NCI-H526 (cell line): ENCODE measurements at places on chromosomes 16 and 17.

DNA sequence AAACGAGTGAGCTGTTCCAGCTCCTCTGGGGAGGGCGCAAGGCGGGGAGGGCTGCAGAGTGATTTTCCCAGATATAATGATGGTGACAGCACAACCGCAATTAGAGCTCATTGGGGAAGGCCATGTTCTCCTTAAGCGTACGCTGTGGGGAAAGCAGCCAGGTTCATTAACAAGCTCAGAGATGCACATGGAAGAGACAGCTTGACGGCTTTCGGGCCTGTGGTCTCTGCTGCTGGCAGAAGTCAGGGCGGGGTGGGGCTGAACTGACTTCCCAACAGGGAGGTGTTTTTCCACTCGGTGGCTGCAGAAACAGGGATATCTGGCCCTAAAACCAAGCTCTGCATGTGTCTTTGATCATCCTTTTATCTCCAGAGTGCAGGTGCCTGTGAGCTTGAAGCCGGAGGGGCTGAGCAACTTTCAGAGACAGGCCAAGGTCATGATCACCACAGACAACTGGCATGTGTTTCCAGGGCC, 24.0 kb upstream of the CACNG1 start:
- no peak for DNase-seq

DNA sequence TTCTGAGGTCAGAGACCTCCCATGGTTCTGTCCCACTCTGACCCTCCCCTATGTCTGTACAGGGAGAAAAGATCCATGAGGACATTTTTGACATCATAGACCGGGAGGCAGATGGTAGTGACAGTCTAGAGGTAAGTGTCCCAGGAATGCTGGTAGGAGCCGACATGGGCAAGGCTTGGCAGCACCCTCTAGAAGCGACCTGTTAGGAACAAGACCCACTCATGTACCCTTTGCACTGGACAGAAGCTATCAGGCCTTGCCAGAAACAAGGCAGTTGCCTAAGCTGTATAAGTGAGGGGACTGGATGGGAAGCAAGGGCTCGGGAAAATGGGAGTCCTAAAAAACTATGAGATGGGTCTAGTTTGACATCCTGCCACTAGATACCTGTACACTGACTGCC, 2.5 kb downstream of the TUBG1 start:
- no peak for DNase-seq

- no peak for DNase-seq
These were observed 48.0 kb downstream of the RBFOX3 start for GRCh38 chr17:79562931-79563210.

DNA sequence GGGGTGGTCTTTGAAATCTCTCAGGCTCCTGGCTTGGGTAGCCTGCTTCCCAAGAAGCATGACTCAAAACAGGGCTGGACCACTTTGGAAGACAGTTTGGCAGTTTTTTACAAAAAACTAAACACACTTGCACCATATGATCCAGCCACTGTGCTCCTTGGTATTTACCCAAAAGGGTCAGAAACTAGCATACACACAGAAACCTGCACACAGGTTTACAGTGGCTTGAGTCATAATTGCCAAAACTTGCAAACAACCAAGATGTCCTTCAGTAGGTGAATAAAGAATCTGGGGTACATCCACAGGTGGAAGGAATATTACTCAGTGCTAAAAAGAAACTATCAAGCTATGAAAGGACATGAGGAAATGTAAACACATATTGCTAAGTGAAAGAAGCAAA, 323.2 kb upstream of the CDH5 start:
- DNase-seq: no peak

- no peak for DNase-seq
These were observed 33.5 kb upstream of the NGFR start for GRCh38 chr17:49461580-49461979.

GRCh38 chr17:15411384-15412198, 55.8 kb downstream of the CDRT4 start:
- DNase-seq: no peak

DNA sequence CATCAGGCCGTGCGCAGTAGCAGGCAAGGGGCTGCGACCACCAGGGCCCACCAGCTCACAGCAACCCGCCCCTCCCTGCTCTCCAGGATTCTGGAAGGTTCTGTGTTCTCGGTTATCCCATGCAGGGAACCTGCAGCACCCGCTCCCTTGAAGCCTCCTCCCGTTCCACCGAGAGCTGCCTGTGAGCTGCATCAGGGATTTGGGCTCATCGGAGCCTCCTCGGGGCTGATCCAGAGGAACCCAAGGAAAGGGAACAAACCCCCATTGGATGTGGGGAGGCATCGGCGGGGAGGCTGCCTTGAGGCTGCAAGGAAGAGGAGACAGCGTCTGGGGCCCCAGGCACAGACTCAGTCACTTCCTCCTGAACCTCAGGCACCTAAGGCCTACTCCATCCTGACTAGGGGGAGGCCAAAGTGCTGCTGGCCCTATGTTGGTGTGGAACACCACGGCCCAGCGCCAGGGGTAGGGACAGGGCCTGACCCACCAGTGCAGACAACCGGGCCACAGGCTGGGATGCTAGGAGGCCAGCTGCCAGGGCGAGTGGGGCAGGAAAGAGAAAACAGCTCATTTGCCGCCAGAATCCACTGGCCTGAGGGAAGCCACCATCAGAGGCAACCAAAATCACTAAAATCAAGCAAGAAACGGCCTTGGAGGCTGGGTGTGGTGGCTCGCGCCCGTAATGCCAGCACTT, 14.4 kb upstream of the LGALS3BP start:
- DNase-seq: no peak

DNA sequence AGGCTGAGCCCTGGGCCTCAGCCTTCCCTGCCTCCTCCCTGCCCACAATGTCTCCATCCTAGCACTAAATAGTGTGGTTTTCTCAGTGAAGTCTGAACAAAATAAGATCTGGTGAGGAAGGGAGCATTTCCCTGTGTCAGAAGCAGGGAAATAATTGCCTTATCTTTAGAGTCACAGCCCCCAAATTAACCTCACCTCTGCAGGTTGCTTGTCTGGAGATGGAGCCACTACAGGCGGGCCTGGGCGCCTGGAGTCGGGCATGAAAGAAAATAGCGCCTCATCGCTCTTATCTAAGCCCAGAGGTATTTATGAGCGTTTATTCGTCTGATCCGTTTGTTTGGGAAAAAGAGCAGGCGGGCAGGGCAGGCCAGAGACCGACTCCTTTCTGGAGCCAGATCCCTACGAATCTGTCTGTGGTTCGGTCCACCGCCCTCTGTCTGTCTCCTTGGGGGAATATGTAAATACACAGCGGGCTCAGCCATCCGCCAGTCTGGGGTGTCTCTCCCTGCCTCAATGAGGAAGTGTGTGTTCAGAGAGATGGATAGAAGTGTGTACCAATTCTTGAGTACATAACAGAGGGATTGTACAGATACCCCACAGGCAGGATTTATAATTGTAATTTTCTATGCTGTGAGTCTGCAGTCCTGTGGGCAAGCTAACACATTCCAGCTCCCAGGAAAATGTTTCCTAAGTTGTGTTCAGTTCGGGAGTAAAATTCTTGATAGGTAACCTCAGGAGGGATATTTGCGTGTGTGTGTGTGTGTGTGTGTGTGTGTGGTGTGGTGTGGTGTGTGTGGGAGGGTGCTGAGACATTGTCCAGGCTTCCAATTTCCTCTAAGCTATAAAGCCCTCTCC, 4.3 kb downstream of the HOXB6 start:
- peak; percentile 39 for DNase-seq

DNA sequence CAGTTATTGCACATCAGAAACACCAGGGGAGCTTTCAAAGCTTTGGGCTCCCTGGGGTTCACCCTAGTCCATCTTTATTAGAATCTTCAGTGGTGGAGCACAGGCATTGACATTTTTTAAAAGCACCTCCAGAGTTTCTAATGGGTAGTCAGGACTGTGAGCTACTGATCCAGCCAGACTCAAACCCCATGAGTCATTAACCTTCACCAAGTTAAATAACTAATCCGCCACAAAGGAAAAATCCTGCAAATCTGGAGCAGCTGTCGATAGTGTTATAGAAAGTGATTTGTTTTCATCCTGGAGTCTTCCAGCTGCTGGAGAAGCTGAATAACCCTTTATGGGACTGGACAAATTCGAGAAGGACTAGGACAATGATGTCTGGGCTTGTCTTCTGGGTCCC, 93.2 kb upstream of the PIRT start:
- no peak for DNase-seq

DNA sequence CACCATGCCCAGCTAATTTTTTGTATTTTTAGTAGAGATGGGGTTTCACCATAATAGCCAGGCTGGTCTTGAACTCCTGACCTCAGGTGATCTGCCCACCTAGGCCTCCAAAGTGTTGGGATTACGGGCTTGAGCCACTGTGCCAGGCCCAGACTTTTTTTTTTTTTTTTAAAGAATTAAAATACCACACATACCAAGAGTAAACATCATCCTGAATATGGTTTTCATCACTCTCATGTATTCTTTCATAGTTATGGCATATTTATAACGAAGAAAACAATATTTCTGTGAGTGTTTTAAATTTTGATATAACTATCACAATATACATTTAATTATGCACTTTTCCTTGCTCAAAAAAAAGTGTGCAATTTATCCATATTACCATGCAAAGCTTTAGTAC, 48.2 kb downstream of the MARVELD3 start:
- no peak for DNase-seq

DNA sequence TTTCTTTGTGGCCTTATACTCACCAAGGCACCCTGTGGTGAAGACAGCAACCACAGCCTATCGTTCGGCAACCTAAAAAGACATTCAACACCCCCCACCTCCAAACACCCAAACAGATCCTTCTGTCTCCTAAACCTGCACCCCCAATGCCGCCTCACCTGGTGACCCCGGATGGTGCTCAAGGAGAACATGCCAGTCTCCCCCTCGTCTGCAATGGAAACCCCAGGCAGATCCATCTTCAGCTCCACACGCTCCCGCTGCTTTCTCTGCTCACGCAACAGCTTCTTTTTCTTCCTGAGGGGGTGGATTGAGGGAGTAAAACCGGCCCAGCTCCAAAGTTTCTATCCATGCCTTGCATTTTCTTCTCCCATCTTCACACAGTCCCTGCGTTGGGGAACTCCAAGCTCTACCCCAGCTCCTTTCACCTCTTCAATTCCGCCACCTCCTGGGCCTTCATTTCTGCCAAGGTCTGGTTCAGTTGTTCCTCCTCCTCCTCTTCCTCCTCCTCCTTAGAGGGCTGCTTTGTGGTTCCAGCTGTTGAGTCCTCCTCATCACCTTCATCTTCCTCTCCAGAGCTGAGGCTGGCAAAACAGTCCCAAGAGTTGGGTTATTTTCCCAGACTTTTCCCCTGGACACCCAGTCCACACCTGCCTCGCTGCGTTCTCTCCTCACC, 3.4 kb upstream of the PSMC5 start:
- no peak for DNase-seq

DNA sequence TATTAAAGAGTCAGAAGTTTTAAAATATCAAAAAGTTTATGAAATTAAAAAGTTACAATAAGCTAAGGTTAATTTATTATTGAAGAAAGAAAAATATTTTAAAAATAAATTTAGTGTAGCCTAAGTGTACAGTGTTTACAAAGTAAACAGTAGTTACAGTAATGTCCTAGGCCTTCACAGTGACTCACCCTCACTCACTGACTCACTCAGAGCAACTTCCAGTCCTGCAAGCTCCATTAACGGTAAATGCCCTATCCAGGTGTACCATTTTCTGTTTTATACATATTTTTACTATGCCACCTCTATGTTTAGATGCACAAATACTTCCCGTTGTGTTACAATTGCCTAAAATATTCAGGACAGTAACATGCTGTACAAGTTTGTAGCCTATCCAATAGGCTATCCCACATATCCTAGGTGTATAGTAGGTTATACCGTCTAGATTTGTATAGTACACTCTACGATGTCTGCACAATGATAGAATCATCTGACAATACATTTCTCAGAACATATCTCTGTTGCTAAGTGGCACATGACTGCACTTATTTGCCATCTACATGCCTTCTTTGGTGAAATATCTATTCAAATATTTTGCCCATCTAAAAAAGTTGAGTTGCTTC, 67.2 kb upstream of the WSB1 start:
- DNase-seq: no peak

- no peak for DNase-seq
These were observed 68.5 kb downstream of the CDC27 start for GRCh38 chr17:47120521-47121095.

- DNase-seq: no peak
These were observed 4.2 kb upstream of the PRSS27 start for GRCh38 chr16:2724088-2724676.

GRCh38 chr17:57541472-57542394, 203.4 kb downstream of the CCDC182 start:
- DNase-seq: no peak

DNA sequence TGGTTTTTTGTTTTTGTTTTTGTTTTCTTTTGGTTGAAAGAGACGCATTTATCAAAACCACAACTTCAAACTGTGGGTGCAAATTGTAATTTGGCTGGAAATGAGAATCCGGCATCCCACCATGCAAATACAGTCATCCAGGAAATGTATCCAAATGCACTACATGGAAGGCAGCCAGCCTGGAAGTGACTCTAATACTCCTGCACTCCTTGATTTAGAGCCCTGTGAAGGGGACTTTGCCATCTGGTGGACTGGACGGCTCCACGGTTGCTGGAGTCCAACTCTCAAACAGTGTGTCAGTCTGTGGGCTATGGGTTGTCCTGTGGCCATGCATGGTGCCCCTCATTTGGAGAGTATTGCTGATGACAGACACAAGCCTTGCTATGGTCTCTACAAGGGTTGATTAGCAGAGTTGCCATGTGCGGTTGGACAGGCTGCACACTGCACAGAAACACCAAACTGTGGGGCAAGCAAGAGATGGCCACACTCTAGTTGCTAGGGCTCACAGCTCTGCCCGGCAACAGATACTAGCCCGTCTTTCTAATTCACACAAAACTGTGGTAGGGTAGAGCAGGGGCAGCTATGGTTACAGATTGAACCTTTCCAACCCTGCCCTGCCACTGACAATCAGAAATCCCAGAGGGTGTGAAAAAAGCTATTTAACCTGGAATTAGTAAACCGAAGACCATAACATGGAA, 62.4 kb downstream of the VAT1L start:
- DNase-seq: no peak

DNA sequence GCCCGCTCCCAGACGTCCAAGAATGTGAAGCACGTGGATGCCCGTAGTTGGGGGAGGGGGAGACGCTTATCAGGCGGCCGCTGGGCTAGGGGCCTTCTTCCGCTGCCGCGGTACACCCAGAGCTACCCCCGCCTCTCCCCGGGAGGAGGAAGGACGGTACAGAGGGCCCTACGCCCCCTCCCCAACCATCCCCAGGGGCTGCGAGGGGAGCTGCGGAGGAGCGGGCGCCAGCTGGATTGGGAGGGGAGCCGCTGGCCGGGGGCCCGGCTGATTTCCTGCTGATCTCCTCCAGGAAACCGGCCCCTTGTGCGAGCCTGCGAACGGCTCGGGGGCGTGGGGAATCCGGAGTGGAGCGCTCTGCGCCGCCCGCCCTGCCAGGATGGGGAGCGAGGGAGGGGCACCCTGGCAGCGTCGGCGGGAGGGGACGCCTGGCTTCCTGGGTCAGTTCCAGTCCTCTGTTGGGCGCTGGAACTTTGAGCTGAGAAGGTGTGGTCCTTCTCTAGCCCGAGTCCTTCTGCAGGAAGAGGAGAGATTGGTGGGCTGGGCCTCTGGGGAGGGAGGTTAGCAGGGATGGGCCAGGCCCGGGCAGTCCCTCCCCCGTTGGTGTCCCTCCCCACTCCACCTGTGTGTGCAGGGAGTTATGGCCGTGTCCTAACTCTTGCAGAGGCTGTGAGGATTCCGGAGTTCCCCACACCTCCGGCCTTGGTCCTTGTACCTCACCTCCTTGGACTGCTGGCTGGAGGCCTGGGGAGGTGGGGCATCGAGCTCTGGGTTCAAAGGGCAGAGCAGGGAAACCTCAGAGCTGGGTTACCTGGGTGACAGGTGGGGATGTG, 19.2 kb downstream of the GJD3 start:
- DNase-seq: peak; percentile 72
